ENCODE measurements at places on chromosomes 12 and 14.

GRCh38 chr14:69247676-69248440, 12.1 kb upstream of the GALNT16 start:
- DNase-seq = no peak

DNA sequence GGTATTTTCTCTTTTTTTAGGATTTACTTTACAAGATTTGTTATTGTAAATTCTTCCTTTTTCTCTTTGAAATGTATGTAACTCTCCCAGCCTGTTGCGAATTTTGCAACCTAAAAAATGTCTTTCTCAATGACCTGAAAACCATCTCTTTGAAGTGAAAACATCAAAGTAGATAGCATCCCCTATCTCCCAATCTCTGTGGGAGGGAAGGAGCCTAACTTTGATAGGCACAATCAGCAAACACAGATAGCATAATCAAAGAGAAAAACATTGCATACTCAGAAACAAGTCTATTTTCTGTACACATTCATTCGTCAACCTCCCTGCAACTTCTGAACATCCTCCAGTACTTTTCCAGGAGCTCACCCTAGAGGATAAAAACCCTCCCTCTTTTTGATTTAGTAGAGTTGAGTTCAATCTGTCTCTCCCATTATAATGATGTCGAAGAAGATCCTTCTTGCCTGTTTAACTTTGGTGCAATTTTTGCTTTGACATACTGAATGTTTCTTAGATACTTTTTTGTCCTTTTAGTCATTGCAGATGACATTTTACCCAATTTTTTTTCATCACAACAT, 849.2 kb upstream of the LRFN5 start:
- DNase-seq = no peak

- no peak for DNase-seq
Observed at GRCh38 chr14:92578511-92578910, 64.9 kb downstream of the RIN3 start.

DNA sequence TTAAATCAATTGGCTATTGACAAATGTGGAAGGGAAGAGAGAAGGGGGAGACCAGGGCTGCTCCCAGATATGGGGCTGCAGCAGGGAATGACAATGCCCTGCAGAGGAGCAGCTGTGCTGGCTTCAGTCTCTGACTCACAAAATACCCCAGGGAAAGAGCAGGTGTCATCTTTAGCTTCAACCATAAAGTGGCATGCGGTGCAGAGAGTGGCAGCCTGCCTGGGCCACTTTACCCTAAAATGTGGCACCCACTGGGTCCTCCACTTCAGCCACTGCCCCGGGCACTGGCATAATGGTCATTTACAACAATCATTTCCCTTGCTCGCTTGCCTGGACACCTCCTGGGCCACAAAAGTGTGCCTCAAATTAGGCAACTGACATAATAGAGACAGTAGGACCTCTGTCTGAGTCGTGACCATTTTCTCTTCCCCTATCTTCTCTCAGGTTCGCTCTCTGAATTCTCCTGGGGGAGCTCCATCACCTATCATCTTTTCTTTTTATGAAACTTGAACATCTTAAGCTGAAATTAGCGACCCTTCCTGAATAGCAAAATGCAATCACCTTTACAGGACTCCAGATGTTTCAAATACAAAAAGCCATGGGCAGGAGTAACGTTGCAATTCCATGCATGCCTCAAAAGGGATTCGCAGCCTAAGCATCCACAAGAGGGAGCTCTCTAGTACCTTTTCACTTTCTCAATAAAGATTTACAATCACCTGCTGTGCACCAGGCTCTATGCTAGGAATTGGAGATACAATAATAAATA, 179.9 kb upstream of the ATF7IP start:
- no peak for DNase-seq

- no peak for DNase-seq
Observed at GRCh38 chr12:85559127-85559526, 277.1 kb downstream of the RASSF9 start.

GRCh38 chr12:62401631-62402030, 65.0 kb upstream of the MON2 start:
- no peak for DNase-seq

Data from activated CD4-positive, CD25-positive, alpha-beta regulatory T cell (primary cell).